ENCODE measurements at places on chromosomes 1 and 21.

GRCh38 chr1:61922950-61923480 lies 180.7 kb downstream of the PATJ start:
- no peak for DNase-seq

DNA sequence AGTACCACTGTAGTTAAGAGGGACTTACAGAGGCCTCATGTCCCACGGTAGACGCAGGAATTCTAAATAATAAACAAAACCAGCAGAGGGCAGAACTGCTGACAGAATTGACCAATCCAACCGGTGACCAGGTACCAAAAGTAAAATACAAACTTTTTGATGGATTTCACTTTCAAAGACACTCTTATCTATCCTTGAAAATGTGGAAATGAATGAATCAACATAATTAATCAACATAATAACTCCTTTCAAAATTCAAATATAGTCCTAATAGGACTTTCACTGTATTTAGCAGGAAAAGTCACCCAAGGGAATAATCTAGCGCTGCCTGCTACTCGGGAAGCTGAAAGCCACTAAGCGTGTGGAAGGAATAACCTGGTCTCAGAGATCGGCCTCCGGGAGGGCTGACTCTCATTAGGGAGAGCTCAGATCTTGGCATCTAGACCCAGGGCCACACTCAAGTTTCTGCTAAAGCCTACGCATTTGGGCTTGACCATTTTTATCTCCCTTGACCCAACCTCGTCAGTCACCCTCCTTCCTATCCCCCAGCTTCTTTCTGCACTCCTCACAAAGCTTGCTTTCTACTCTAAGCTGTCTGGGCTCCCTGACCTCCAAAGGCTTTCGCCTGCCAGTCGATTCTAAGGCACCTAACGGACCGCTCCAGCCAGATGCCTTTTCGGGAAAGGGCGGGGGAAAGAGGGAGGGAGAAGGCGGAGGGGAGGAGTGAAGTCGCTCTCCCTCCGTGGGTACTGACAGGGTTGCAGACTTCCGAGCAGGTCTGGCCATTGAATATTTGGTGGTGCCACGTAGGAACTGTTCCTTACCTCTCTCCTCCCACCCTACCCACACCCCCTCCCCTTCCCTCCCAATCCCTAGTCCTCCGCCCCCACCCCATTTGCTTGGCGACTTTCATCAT lies 1.6 kb downstream of the COL11A1 start:
- peak; percentile 83 for DNase-seq

GRCh38 chr21:38993561-38993960 lies 187.8 kb downstream of the ETS2 start:
- DNase-seq, result no peak

DNA sequence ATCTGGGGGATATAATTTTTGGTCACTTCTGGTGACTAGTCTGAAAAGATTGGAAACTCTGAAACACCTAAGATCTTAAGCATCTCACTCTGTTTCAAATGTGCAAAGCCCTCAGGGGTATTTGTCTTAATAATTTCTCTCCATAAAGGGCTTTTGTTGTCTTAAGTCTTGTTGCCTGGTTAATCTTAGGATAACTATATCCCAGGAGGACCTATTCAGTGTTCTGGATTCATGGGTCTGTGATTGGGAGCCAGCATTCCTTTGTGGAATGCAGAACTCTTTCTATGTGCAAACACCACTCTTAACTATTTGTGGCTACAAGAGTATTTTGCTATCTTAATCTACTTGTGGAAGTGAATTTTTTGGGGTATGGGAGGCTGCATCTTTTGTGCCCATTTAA lies 1573.0 kb upstream of the PRMT6 start:
- DNase-seq, result no peak

DNA sequence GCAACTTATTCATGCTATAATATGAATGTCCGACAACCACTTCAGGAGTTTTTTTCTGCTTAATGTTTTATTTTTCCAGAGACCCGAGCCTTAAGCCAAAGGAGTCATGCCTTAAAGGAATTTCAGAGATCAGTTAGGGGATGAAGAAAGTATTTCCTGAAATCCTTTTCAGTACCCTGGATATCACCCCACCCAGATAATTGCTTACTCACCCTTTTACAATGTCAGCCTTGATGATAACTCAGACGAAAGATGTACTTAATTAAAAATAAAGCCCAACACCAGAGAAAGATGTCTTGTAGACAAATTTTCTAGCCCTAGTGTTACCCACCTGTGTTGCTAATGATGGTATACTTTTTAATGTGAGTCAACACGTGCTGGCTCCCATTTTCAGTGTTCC lies 124.1 kb downstream of the XCL2 start:
- DNase-seq, result no peak

- DNase-seq, result no peak
Observed at GRCh38 chr1:160575112-160575664, 4.1 kb downstream of the CD84 start.

DNA sequence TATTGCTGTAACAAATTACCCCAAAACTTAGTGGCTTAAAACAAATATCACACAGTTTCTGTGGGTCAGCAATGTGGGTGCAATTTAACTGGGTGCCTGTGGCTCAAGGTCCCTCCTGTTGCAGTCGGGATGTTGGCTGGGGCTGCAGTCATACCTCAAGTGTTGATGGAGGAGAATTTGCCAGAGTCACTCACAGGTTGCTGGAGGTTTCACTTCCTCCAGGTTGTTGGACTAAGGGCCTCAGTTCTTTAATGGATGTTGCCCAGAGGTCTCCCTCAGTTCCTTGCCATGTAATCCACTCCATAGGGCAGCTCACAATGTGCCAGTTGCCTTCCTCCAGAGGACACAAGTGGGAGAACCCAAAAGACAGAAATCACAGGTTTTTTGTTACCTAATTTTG lies 2.5 kb upstream of the TAF13 start:
- no peak for DNase-seq

GRCh38 chr1:17488995-17489767 lies 49.7 kb upstream of the RCC2 start:
- no peak for DNase-seq

DNA sequence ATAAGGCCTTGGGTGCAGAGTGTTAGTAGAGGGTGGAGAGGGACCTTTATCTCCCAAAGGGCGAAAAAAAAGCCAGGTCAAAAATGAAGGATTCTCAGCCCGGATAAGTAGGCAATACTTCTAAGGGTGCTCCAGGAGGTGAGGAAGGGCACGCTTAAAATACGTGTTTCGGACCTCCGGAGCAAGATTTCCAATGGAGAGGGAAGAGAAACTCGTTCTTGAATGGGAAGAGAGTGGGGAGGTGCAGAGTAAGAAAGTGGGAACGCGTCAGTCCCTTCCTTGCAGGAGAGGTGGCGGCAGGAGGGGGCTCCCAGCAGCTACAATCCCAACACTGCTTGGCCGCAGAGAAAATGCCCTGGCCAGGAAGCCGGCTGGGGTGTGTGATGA lies 581 bp downstream of the EFCAB14 start:
- DNase-seq, result no peak

DNA sequence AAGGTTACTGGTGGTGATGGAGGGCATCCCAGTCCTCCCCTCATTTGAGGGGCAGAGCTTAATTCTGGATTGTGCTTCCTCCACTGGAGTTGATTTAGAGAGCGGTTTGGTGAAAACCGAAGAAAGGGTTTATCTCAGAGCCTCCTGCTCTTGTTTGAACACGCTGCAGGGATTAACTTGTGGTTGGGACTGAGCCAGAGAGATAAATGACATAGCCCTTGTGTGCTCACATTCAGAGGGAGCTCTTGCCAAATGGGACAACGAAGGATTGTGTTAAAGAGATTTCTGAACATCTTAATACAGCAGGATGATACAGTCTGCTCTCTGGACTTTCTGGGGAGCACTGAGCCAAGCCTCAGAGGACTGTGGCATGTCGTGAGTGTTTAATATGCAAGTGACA lies 308.2 kb downstream of the DISC1 start:
- no peak for DNase-seq

- no peak for DNase-seq
Observed at GRCh38 chr21:14888202-14888601, 176.6 kb downstream of the NRIP1 start.

DNA sequence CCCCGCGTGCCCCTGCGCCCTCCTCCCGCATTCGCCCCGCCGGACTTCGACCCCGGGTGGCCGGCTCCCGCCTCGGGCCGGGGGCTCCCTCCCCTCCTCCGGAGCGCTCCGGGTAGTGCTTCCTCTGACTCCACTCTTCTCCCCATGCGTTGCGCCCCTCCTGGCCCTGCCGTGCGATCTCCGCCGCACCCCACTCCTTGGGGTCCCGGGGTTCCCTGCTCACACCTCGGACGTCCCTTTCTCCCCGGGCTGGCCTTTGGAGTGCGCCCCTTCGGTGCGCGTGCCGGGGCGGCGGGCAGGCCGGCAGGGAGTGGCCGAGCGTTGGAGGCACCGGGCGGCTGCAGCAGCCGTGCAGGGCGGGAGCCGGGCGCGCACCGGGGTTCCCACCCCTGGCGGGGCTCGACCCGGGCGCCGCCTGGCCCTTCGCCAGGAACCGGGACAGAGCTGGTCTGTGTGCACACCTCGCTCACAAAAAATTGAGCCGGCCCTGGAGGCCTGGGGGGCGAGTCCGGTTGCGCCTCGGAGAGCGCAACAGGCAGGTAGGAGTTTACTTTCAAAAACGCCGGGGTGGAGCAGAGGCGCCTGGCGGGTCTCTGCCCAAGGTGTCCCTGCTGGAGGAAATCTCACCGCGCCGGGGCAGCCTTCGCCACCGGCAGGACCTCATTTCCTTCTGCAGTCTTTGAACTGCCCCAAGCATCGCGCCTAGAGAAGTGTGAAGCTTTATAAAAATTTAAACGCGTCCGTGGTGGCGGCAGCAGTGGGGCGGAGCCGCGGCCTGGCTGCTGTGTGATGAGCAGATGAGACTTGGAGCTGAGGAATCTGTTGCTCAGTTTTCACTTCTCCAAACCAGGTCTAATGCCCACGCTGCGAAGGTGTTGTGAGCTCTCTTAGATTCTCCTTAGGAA lies 650 bp downstream of the VANGL1 start:
- DNase-seq, result peak; percentile 81

GRCh38 chr1:204598319-204598969 lies 82.2 kb downstream of the MDM4 start:
- no peak for DNase-seq

- no peak for DNase-seq
Observed at GRCh38 chr1:226600254-226600653, 51.7 kb downstream of the STUM start.

DNA sequence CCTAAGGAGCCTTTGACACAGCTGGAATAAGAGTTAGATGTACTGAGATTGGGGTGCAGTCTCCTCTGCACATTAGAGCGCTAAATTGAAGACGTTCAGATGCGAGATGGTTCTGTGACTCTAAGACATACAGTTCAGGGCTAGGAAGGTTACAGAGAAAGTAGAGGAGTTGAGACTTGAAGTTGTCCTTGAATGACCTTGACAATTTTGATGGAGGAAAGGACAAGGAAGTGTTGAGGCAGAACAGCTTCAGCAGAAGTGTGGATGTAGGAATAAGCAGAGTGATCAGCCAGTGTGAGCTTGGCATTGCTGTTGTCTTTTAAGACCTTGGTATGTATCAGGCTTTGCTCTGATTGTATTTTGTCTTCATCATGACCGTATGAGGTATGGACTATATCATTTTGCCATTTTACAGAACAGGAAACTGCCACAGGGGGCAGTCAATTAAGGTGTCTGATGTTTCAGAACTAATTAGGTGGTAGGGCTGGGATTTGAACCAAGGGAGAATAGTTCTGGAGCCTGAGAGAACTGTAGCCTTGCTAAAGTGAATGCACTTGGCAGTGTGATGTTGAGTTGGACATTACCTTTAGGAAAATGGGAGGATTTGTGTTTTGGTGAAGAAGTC lies 9.2 kb downstream of the TTF2 start:
- DNase-seq, result no peak

GRCh38 chr1:98849969-98850636 lies 154.6 kb downstream of the PLPPR5 start:
- DNase-seq, result no peak

DNA sequence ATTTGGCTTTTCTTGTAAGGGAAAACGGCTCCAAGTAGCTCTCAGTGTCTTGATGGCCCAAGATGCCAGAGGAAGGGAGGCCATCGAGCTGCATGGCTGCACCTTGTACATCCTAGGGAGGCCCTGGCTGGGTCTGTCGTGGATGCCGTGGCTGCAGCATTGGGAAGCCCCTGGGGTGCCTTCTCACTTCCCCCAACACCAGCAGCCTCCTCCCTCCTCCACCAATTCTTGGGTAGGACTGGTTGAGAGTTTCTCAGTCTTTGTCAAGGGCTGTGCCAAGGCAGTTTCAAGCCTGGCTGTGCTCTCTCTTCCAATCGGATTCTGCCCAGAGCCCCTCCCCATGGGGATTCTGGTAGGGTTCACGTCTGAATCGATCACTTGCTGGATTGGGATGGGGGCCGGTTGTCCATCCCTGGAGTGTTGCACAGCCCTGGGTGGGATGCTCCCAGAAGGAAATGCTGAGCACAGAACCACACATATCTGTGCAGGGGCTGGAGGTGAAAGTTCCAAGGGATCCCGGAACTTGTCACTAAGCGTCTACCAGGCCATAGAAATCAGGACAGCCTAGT lies 14.0 kb upstream of the SPSB1 start:
- no peak for DNase-seq

GRCh38 chr1:47024141-47024801 lies 802 bp downstream of the CYP4X1 start:
- DNase-seq, result no peak

- peak; percentile 81 for DNase-seq
Observed at GRCh38 chr21:41168391-41169257, 664 bp downstream of the BACE2 start.

DNA sequence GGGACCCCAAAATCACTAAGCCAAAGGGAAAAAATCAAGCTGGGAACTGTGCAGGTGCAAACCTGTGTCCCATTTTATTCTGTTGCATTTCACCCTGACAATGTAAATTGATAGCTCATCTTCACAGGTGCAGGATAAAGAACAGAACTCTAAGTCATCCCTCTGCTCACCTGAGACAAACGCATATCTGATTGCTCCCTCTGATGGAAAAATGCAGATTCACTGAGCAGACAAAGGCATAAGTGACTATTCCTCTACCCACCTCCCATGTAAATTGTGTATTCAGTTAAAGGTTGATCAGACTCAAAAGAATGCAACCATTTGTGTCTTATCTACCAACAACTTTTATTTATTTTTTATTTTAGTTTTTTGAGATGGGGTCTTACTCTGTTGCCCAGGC lies 644.2 kb downstream of the PTPRU start:
- no peak for DNase-seq

GRCh38 chr1:3736708-3737107 lies 15.5 kb upstream of the CCDC27 start:
- no peak for DNase-seq

DNA sequence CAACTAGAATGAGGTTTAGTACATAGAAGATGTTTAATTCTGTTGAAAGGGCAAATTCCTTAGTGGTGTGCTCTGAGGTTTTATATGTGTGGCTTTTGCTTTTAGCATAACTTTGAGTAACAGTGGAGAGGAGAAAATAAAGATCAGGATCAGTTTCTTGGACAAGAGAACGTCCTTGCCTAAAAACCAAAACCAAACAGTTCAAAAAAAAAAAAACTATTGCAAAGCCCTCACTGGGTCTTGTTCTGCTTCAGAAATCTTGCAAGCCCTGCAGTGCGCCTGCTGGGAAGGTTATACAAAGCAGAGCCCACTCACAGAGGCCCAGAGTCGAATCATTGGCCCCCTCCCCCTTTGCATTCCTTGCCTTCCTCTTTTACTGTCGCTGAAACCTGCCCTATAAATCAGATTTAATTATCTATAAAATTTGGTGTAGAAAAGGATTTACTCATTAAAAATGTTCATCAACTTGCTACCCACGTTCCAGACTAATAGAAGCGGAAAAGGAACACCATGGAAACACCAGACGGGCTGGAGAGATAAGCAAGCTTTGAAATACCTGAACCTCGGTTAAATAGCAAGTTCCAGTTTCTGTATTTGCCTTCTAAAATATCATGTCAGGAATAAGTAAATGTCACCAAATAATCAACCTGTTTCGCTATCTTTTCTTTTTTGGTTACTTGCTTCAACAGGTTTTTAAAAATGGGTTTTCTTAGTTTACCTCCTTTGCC lies 201.6 kb upstream of the PTBP2 start:
- DNase-seq, result peak; percentile 71

Measured in endodermal cell (in vitro differentiated cells).